Stimulated activated CD4-positive, alpha-beta T cell treated with anti-CD3 and anti-CD28 coated beads, Interleukin-4, amount 100 ng/mL, for 1 hour (primary cell): ENCODE measurements at places on chromosomes 1 and 21.

GRCh38 chr1:90821152-90821787, 104.2 kb upstream of the BARHL2 start:
- no peak for DNase-seq

DNA sequence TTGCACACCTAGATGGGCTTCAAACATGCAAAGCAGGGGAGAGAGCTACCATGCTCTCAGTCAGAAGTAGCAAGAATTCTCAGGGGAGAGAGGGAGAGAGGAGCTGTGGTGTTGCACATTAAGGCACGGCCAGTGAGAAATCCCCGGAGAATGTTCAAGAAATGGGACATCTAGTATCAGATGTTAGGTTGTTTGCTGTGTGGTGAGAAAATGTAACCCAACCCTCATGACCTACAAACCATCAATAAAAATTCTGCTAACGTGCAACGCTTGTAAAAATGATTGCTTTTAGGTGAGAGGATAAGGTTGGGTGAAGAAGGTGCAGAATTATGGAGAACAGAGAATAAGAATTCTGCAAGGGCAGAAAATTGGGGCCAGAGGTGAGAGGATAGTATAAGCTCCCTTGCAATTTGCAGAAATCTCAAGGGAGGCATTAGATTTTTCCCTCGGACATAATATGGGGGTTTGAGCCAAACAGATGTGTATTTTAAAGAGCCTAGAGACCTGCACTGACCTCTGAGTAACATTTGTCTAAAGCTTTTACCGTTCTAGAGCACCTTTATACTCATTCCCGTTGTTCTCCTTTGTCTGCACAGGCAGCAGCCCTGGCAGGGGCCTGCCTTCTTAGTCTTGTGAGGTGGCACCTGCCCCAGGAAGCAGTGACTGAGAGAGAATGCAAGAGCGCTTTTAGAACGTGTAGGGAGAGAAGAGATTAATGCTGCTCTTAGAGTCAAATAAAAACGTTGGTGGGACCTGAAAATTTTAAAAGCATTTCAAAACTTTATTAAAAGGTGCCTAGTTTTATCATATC, 25.4 kb upstream of the KIAA0040 start:
- DNase-seq = no peak

DNA sequence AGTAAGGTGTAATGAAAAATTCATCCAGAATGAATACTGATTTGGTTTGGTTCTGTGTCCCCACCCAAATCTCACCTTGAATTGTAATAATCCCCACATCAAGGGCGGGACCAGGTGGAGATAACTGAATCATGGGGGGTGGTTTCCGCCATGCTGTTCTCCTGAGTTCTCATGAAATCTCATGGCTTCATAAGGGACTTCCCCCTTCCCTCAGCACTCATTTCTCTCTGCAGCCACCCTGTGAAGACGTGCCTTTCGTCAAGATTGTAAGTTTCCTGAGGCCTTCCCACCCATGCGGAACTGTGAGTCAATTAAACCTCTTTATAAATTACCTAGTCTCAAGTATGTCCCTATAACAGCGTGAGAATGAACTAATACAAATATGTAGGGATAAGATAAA, 5.5 kb upstream of the SYNJ1 start:
- peak; percentile 41 for DNase-seq

GRCh38 chr1:41882068-41882477, 36.6 kb downstream of the HIVEP3 start:
- DNase-seq = no peak

DNA sequence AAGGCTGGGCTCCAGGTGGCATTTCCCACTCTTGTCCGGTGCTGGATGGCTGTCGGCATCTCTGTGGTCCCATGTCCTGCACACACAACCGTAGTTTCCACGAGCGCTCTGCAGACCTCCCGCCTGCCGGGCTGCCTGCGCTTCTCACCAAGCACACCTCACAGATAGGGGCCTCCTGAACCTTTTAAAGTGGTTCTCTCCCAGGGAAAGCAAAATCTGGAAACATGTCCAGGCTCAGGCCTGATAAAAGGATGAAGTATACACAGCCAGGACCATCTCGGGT, 46.2 kb downstream of the CAPN9 start:
- no peak for DNase-seq

GRCh38 chr1:10387677-10388386, 11.0 kb upstream of the PGD start:
- DNase-seq = no peak

- DNase-seq = no peak
Measured at GRCh38 chr1:63671514-63671913, 78.3 kb downstream of the PGM1 start.

- no peak for DNase-seq
Measured at GRCh38 chr1:245656189-245656717, 501.5 kb downstream of the KIF26B start.

- no peak for DNase-seq
Measured at GRCh38 chr1:113660088-113660487, 99.2 kb downstream of the PHTF1 start.

DNA sequence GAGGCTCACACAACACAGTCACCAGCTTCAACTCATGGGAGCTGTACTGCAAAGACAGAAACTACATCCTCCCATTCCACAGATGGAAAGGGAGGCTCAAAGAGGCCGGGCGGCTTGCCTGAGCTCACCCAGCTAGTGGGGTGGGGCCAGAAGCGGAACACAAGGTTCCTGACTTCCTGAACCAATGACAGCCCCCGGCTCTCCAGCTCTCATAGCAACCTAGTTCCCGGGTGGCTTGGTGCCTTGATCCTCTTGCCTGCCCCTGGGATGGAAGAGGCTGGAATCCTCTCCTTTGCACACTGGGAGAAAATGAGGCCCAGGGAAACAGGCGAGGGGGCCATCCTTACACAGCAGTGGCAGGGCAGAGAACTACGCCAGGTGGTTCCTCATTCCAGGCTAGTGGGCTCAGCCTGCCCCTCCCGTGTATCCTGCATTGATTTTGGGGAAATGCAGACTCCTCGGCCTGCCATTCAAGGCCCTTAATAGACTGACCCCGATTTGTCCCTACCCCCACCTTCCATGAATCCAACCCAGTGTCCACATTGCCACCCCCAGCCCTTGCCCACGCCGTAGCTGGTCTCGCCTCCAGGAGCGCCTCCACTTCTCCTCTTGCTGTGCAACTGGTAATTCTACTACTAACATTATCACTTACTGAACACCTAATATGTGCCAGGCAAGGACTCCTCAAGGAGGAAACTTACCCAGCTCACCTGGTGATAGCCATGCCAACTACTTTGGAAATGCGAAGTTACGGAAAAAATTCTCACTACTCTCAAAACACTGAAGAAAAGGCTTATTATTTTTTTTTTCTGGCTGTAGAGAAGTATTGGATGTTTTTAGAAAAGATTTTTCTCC, 5.0 kb downstream of the RAP1GAP start:
- DNase-seq = no peak

DNA sequence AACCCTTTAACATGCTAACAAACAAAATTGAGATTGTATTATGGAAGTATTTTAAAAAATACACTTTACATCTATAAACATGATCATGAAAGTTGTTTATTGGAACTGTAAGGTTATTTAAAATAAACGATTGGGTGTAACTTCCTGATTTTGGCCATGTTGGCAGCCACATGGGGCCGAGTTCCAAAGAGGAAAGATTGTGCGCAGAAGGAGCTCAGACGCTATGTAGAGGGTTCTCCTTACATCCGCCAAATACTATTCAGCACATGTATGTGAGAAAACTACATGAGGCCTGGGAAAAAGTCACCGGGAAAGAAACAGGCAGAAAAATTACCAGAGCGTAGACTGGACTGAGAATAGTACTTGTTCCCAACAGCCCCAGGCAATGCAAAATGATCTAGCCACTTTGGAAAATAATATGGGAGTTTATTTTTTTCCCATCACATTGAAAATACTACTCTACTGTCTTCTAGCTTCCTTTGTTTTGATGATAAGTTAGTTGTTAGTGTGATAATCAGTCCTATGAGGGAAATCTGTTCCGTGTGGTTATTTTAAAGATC, 35.7 kb upstream of the B3GALT2 start:
- no peak for DNase-seq

GRCh38 chr1:181104042-181104789, 15.7 kb downstream of the IER5 start:
- no peak for DNase-seq
